ENCODE measurements at places on chromosomes 6 and 20. TPM values are rescaled to one million over a fixed set of nuclear protein-coding genes. Genes with fewer than 3 reads are reported as not detected.

- no peak for DNase-seq
Observed at GRCh38 chr6:73050706-73051105, 174.6 kb downstream of the KHDC1L start.

TAAR9 gene
- not detected for total RNA-seq

DNA sequence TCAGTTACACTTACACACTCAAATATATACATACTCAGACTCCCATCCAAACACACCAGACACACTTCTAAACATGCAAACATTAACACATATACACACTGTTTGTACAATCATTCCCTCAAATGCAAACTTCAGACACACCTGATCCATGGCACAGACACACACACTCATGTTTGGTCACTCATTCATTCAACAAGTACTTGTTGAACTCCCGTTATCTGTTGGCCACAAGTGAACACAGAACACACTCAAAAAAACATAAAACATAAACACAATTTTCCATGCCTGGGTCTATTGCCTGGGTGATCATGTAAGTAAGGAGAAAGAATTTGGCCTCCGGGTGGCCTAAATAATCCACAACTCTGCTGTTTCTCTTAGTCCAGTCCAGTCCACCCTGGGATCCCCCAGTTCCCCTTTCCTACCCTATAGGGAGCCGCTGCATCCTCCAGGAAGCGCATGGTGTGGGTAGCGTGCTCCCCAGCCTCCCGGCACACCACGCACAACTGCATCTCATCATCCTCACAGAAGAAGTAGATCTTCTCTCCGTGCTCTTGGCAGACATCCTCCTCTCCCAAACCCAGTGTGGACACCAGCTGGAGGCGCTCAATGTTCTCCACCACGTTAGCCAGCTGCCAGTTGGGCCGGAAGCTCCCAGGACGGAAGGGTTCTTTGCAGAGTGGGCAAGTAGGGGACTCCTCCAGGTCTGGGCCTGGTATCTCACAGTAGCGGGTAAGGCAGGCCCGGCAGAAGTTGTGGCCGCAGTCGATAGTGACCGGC, 815 bp downstream of the TRIM10 start:
- DNase-seq, result no peak

GRCh38 chr6:41455818-41456217, 90.4 kb upstream of the FOXP4 start:
- no peak for DNase-seq
